Immature natural killer cell (primary cell): ENCODE measurements at places on chromosomes 5 and 9.
A peak's percentile ranks its signal among the peaks of the same experiment; 100 is the strongest.

- no peaks in the 10 kb centered on the region for H3K4me1 ChIP-seq
- H3K27me3 ChIP-seq: no peaks in the 10 kb centered on the region
- H3K36me3 ChIP-seq: no peaks in the 10 kb centered on the region
- no peak overlapping the region for H3K27ac ChIP-seq
- H3K4me3 ChIP-seq: no peak overlapping the region
These were observed 359.5 kb downstream of the DTWD2 start for GRCh38 chr5:118628660-118629354.

DNA sequence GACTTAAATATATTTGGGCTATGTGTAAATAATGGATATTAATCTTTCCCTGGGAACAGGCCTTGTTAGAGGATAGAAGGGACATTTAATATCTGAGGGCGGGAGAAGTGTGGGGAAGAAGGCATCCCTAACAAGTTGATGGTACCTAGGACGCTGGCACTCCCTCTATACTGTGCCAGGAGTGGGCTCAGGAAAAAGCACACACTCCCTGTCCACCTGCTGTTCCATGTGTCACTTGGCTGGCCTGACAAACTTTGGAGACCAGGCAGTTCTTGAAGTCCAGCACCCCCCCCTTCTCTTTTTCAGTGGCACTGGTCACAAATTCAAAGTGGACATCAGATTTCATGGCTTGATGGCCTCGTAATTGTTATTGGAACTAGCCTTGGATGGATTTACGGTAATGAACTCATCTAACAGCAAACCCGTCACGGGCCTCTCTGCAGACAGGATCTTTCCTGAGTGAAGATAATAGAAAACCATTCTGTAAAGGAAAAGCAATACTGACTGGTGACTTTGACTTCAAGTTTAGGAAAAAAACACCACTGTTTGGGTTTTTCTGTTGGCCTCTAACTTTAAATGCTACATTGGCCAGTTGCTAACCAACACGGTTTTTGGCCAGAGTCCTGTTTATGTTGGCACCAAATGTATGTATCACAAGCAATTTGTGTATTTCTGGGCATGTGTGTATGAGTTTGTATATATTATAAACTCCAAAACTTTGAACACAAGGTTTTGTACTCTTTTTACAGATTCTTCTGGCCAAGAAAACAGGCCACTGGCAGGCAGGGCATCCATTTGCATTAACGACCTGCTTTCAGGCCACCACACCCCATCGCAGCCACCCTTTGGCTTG lies 552.6 kb downstream of the CCDC171 start:
- DNase-seq: no peak
- H3K4me1 ChIP-seq: no peaks in the 10 kb centered on the region
- H3K36me3 ChIP-seq: no peaks in the 10 kb centered on the region
- peaks cover 2% of the 10 kb centered on the region for H3K27me3 ChIP-seq
- no peak overlapping the region for H3K4me3 ChIP-seq
- H3K27ac ChIP-seq: no peak overlapping the region

DNA sequence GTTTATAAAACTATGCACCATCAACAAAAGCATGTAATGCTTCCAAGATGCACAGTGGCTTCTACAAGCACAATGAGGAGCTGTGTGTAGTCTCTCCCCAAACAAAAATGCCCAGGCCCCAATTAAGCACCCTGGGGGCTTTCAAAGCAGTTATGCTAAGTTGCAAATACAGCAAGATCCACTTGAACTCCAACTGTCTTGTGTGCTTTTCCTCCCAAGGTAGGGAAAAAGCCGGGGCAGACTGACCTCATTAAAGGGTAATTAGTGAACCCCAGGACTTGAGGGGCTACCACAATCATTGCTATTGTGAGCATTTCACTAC lies 13.1 kb downstream of the ZNF608 start:
- no peak overlapping the region for H3K4me3 ChIP-seq
- H3K36me3 ChIP-seq: peaks cover 3% of the 10 kb centered on the region
- DNase-seq: no peak
- H3K27me3 ChIP-seq: peaks cover 16% of the 10 kb centered on the region

DNA sequence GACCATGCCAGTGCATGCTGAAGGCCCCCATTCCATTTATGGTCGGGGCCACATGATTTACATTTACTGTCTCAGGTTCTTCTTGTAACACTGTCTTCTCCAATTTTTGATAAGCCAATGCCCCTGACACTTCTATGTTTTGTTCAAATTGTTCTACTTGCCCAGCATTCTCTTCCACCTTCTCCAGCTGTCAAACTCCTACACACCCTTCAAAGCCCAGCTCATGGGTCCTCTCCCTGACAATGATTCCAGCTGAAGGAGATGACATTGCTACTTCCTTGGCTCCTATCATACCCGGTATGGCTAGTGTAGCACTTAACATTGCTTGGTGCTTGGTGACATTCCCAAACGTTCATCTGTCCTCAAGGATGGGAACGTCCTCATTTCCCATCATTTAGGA lies 41.1 kb upstream of the KCNMB1 start:
- H3K27ac ChIP-seq: no peak overlapping the region
- no peak for DNase-seq
- no peak overlapping the region for H3K4me3 ChIP-seq
- no peaks in the 10 kb centered on the region for H3K4me1 ChIP-seq
- peaks cover 7% of the 10 kb centered on the region for H3K27me3 ChIP-seq
- H3K36me3 ChIP-seq: no peaks in the 10 kb centered on the region

DNA sequence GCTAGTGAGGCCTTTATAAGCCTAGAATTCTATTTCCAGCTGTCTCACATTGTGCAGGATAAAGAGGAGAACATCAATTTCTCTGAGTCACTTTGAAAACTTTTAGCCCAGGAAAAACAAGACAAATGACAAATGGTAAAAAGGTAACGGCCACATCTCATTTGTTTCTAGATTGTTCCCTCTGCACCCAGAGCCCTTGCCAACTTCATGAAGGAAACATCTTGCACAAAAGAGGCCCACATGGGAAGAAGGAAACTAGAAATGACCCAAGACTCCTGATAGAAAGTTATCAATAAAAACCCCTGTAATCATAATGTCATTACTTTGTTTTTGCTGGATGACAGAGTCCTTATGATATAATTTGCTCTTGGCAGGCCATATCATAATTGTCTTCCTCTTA lies 5.3 kb downstream of the DPYSL3 start:
- DNase-seq: no peak
- no peaks in the 10 kb centered on the region for H3K36me3 ChIP-seq
- no peak overlapping the region for H3K27ac ChIP-seq
- peaks cover 8% of the 10 kb centered on the region for H3K27me3 ChIP-seq

DNA sequence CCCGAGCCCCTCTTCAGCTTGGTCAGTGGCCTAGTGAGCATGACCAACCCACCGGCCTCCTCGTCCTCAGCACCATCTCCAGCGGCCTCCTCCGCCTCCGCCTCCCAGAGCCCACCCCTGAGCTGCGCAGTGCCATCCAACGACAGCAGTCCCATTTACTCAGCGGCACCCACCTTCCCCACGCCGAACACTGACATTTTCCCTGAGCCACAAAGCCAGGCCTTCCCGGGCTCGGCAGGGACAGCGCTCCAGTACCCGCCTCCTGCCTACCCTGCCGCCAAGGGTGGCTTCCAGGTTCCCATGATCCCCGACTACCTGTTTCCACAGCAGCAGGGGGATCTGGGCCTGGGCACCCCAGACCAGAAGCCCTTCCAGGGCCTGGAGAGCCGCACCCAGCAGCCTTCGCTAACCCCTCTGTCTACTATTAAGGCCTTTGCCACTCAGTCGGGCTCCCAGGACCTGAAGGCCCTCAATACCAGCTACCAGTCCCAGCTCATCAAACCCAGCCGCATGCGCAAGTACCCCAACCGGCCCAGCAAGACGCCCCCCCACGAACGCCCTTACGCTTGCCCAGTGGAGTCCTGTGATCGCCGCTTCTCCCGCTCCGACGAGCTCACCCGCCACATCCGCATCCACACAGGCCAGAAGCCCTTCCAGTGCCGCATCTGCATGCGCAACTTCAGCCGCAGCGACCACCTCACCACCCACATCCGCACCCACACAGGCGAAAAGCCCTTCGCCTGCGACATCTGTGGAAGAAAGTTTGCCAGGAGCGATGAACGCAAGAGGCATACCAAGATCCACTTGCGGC lies 1.8 kb downstream of the EGR1 start:
- DNase-seq: no peak
- H3K4me1 ChIP-seq: peaks cover 16% of the 10 kb centered on the region
- peaks cover 11% of the 10 kb centered on the region for H3K27me3 ChIP-seq
- no peak overlapping the region for H3K27ac ChIP-seq

DNA sequence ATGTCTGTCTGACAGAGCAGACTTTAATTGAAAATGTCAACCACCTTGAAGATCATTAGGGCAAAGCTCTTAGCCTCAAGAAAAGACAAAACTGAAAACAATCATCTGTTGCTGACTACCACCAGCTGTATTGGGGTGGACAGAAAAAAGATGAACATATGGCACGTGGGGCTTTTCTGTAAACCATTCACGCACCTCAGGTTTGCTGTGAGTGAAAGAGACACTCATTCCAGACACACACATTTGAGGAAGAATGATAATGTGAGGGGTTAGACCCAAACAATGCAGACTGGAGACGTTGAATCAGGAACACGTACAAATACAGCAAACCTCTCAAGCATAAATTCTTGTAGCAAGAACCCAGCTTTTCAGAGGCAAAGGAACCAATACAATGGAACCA lies 158.7 kb downstream of the EBF1 start:
- H3K27ac ChIP-seq: no peak overlapping the region
- no peak for DNase-seq
- H3K4me1 ChIP-seq: no peaks in the 10 kb centered on the region
- H3K4me3 ChIP-seq: no peak overlapping the region

- no peaks in the 10 kb centered on the region for H3K27me3 ChIP-seq
- H3K4me1 ChIP-seq: peaks cover 9% of the 10 kb centered on the region
- peaks cover 20% of the 10 kb centered on the region for H3K36me3 ChIP-seq
- H3K27ac ChIP-seq: no peak overlapping the region
- H3K4me3 ChIP-seq: no peak overlapping the region
These were observed 43.8 kb downstream of the NR2F1 start for GRCh38 chr5:93626801-93627200.

GRCh38 chr5:128974567-128974966 lies 9.3 kb downstream of the SLC27A6 start:
- no peaks in the 10 kb centered on the region for H3K4me1 ChIP-seq
- H3K27me3 ChIP-seq: no peaks in the 10 kb centered on the region
- H3K27ac ChIP-seq: no peak overlapping the region

GRCh38 chr9:101408374-101409078 lies 9.9 kb downstream of the ZNF189 start:
- H3K4me1 ChIP-seq: no peaks in the 10 kb centered on the region
- H3K4me3 ChIP-seq: no peak overlapping the region
- DNase-seq: no peak
- no peak overlapping the region for H3K27ac ChIP-seq

DNA sequence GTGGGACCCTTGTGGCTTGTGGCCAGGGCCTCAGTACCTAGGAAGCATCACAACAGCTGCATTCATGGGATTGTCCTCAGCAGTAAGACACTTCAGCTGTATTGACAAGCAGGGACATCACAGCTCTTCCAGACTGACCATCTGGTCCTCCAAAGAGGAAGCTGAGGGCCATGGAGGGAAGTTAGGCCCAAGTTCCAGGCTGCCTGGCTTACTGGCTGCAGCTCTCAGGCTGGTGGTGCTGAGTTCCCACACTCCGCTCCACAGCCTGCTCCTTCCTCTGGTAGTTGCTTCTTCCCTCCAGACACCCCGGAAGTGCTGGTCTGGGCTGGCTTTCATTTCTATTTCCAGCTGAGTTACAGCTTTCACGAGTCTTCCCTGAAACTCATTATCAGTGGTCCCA lies 5.7 kb upstream of the STING1 start:
- no peaks in the 10 kb centered on the region for H3K27me3 ChIP-seq
- peaks cover 12% of the 10 kb centered on the region for H3K4me1 ChIP-seq
- H3K27ac ChIP-seq: peak overlapping the region; percentile 53
- H3K4me3 ChIP-seq: no peak overlapping the region

DNA sequence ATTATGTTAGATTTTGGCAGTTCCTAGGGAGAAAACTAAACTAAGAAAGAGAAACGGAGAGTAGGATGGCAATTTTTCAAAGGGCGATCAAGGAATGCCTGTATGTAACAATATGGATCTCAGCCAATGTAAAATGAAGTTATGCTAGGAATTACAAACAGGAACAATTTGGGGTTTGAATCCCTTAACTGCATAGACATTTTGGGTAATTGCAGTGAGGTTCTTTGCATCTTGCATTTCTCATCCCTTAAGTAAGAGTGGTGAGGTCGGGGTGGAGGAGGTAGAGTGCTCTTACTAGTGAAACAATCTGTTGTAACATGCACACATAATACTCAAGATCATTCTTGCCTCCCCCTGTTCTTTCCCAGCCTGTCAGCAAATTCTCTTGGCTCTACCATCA lies 137.6 kb downstream of the NPR3 start:
- no peaks in the 10 kb centered on the region for H3K27me3 ChIP-seq
- no peaks in the 10 kb centered on the region for H3K36me3 ChIP-seq
- peaks cover 31% of the 10 kb centered on the region for H3K4me1 ChIP-seq
- H3K27ac ChIP-seq: no peak overlapping the region

DNA sequence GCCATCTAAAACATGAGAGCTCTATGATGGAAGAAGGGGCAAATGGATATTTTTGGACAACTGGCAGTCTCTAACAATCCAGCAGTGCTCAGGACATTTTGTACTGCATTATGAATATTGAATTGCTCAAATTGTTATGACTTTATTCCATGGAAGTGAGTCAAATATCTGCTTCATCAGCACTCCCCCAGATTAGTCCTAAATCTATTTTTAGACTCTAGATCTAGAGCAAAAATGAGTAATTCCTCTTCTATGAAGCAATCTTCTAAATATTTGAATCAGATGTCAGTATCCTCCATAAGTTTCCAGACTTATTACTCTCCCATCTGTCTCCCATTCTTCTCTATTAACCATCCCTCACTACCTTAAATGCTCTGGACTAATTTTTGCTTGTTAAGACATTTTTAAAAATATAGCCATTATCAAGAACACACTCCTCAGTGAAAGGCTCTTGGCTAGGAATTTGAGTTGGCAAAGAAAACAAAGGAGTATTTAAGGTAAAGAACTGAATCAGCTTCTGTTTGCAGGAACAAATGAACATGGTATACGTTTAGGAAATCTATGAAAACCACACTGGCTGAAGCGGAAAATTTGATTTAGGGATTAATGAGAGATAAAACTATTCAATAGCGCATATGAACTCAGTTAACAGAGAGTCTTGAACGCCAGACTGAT lies 300.9 kb downstream of the MCTP1 start:
- no peaks in the 10 kb centered on the region for H3K4me1 ChIP-seq
- DNase-seq: no peak
- no peak overlapping the region for H3K4me3 ChIP-seq
- no peaks in the 10 kb centered on the region for H3K27me3 ChIP-seq
- no peaks in the 10 kb centered on the region for H3K36me3 ChIP-seq
- no peak overlapping the region for H3K27ac ChIP-seq

DNA sequence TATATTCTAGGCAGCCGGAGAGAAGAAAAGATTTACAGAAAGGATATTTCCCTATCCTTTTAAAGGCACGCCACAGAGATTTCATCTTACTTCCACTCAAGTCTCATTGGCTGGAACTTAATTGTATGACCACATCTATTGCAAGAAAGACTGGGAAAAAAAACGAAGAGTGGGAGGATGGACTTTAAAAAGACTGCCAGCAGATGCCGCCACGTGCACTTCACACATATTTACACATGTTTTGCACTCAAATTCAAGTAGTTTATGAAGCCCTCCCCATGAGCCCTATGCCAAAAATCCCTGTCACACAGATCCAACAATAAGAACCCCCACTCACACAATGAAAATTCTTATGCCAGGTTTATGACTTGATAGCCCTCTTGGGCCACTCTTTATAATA lies 138.5 kb upstream of the TYRP1 start:
- H3K4me3 ChIP-seq: no peak overlapping the region
- DNase-seq: no peak
- no peaks in the 10 kb centered on the region for H3K36me3 ChIP-seq
- H3K27me3 ChIP-seq: no peaks in the 10 kb centered on the region
